ENCODE measurements at places on chromosomes 1 and 21. TPM values are rescaled to one million over a fixed set of nuclear protein-coding genes. Genes with fewer than 3 reads are reported as not detected.

ZNF593 gene
- 37.5 TPM for total RNA-seq

CCDC181 gene
- 0.37 TPM for total RNA-seq

VSIG8 gene
- not detected for total RNA-seq

AMY2A gene
- total RNA-seq = not detected

TMEM201 gene
- total RNA-seq = 10.7 TPM

ETV3 gene
- 10.7 TPM for total RNA-seq
